ENCODE measurements at places on chromosomes 5 and 9.

DNA sequence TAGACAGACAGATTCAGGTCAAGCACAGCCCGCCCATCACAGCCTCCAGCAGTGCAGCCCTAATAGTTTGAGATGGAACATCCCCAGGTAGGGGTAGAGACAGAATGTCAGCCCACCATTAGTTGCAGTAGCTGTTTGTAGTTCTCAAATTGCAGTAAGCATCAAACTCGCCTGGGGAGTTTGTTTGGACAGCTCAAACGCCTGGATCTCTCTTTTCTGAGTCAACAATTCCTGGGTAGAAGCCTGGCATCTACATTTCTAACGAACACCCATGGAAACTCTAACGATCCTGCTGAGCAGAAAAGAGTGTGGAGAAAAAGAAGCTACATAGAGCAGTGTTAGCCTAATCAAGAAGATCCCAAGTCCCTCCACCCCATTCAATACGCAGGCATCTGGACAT is 59.4 kb downstream of the ADAMTS16 start:
- no peak for DNase-seq

DNA sequence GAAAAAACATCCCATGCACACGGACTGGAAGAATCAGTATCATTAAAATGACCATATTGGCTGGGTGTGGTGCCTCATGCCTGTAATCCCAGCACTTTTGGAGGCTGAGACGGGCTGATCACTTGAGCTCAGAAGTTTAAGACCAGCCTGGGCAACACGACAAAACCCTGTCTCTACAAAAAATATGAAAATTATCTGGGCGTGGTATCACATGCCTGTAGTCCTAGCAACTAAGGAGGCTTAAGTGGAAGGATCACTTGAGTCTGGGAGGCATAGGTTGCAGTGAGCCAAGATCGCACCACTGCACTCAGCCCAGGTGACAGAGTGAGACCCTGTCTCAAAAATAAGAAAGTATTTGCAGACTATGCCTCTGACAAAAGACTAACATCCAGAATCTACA is 68.4 kb downstream of the TTC39B start:
- no peak for DNase-seq

GRCh38 chr9:37243588-37244345 is 123.4 kb downstream of the ZCCHC7 start:
- no peak for DNase-seq

DNA sequence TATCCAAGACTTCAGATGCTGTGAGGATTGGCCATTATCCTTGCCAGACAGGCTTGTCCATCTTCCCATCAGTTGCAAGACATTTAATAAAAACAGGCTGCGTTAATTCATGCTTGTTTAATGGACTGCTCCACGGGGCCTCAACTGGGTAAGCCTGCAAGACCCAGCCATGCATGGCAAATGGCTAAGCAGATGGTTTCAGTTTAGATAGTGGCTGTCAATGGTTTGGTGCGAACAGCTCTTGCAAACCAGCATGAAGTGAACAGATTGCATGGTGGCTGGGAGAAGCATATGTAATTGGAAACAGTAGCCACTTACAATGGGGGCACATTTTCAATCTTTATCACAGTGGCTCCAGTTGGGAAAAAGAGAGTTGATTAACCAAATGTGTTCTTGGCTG is 628.2 kb upstream of the KLF4 start:
- DNase-seq = no peak

- peak; percentile 61 for DNase-seq
Observed at GRCh38 chr9:96484521-96484931, 34.6 kb downstream of the HABP4 start.

DNA sequence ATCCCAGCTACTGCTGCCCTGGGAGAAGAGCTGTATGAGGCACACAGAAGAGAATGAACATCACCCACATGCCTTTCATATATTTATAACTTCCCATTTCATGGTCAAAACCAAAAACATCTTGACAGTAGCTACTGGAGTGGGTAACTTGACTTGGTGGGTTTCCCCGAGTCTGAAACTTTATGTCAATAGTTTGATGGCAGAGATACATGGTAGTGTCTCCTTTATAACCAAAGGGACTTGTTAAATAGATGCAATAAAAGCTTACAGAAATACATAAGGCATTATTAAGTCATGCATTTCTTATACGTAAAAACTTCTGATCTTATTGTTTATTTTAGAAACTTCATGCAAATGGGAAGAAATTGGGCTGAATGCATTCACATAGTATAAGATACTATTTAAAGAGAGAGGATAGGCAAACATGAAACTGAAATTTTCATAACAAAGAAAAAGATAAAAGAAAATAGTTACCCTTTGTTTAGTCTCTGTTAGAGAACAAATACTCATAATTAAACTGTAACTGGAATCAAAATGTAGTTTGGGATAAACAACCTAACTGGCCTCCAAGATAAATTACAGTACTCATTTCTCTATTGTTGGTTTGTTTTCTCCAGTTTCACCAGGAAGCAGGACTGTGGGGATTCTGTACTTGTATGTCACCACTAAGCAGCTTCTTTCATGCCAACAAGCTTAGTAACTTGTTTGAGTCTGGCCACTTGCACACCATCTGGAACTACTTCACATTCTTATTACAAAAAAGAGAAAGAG is 459.3 kb upstream of the MEF2C start:
- no peak for DNase-seq

DNA sequence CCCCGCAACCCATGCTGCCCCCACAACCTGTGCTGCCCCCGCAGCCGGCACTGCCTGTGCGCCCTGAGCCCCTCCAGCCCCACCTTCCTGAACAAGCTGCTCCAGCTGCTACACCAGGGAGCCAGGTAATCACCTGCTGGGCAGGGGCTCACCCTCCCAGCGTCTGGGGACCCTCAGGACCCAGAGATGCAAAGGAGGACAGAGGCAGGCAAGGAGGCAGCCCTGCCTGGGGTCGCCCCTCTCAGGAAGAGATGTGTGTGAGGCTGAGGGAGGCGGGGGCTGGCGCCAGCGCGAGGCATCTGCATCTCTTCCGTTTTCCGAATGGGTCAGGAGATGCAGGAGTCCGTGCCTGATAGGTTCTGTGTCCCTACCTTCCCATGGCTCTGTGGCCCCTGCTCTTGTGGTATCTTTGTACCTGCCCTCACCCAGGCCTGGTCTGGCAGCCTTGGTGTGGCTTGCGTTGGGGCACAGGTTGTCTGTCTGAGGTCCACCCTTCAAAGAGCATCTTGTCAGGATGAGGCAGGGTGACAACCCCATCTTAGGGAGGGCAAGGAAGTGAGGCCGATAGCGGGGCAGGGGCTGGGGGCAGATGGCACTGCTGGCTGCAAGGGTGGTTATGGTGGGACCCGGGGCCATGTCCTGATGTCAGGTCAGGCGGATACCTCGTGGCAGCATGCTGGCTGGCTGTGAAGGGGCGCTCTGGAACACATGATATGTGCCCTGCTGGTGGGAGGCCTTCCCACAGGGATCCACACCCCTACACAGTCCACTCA is 75.7 kb downstream of the WNK2 start:
- DNase-seq = no peak

GRCh38 chr5:17277907-17278306 is 60.5 kb downstream of the BASP1 start:
- no peak for DNase-seq
